Putamen (tissue), 1 donor: ENCODE measurements at places on chromosomes 7 and 10.

DNA sequence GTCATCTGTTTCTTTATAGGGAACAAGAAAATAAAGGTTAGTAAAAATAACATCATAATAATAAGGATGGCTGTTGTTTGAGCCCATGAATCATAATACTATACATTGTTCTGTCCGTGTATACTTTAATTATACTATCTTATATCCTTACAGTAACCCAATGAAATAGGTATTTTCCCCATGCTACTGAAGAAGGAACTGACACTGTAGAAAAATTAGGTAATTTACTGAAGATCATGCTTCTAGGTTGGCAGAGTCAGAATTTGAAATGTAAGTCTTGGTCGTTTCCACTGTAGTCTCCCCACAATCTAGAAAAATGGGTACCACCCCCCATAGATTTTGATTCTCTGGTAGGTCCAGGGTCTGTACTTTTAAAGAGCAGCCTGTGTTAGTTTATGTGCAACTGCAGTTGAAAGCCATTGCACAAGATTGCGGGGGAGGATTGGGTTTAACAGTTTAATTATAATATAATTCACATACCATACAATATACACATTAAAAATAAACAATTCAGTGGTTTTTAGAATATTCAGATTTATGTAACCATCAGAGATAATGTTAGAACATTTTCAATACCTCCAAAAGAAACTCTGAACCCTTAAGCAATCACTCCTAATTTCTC lies 47.7 kb downstream of the SHOC2 start:
- DNase-seq, result no peak

DNA sequence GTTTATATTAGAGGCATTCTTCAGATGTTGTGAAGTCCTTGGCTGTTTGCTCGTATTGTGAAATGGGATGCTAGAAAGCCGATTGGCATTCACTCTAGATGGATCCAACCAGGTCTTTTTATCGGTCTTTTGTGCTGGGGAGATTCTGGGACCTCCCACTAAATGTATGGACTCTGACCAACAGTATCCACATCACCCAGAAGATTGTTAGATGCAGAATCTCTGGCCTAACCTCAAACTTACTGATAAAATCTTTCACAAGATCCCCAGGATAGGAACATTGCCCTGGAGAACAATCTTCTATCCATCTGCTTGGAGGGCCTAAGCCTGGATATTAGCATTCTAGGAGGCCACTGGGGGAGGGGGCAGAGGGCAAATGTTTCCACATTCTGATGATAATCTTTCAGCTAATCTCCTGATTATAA lies 160.9 kb downstream of the PLXDC2 start:
- DNase-seq, result no peak

DNA sequence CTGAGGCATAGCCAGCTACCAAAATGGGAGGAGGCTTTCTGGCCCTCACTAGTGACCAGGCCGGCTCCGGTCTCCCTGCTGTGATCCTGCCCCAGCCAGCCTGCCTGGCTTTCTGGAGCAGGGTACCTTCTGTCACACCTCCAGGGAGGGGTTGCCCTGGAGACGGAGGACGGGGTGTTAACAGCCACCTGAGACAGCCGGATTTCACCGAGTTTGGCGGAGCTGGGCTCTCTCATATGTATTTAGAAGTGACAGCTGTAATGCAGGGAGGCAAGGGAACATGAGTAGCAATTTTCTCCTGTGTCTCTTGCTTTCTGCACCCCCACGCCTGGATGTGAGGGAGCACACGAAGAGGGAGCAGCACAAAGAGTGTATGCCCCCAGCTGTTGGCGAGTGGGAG lies 473.3 kb downstream of the PLXNA4 start:
- peak; percentile 23 for DNase-seq

DNA sequence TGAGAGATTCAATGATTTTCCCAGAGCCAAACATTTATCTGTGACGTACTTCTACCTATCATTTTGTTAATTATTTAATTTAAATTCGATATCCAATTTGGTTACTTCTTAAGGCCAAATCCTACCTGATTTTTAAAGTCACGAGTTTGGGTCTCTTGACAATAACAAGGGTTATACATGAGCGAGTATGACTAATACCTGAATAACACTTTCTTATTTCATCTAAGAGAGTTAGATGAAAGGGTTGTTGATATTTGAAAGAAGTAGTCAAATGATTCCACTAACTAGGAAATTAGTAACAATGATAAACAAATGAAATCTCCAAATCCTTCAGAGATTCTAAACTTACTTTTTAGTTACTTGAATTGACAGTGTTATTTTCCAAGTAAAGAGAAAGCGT lies 1086.9 kb downstream of the XPNPEP1 start:
- no peak for DNase-seq

GRCh38 chr7:141640239-141640840 lies 61.6 kb downstream of the DENND11 start:
- DNase-seq, result no peak

DNA sequence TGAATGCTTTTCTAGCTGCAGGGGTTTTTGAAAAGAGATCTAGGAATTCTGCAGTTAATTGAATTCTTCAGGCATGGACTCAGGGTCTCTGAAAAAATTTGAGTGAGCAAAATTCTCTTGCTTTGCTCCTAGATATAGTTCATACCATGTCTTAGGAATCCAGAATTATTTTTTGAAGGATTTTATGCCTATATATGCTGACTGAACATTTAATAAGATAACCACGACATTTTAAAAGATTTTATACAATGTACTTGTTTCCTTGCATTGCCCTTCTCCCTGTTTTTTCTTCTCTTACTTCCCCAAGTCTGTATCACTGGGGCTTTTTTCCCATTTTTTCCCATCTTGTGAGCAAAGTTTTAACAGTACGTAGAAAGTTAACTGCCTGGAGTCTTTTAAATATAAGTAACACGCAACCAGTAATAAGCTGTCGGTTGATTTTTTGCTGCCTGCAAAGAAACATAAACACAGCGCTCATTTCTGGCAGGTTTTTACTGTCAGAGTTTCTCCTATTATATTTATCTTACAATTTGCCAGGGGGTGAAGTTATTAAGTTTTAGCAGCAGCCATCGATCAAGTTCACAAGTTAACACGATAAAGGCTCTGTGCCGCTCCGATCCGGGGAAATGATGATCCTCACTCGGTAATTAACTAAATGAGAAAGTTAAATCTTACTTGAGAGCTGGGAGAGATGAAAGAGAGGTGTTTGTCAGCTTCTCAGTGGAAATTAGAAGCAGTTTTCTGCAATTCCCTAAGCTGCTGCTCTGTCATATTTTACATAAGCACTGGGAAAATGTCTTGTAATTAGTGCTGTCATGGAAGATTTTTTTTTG lies 81.0 kb downstream of the POLL start:
- DNase-seq, result no peak

- no peak for DNase-seq
Observed at GRCh38 chr7:88202799-88203198, 17.0 kb downstream of the SRI start.

- no peak for DNase-seq
Observed at GRCh38 chr10:16952080-16952479, 134.9 kb upstream of the RSU1 start.
